ENCODE measurements at places on chromosomes 1 and 21.

- DNase-seq: no peak
Observed at GRCh38 chr21:15151385-15152103, 86.7 kb upstream of the NRIP1 start.

DNA sequence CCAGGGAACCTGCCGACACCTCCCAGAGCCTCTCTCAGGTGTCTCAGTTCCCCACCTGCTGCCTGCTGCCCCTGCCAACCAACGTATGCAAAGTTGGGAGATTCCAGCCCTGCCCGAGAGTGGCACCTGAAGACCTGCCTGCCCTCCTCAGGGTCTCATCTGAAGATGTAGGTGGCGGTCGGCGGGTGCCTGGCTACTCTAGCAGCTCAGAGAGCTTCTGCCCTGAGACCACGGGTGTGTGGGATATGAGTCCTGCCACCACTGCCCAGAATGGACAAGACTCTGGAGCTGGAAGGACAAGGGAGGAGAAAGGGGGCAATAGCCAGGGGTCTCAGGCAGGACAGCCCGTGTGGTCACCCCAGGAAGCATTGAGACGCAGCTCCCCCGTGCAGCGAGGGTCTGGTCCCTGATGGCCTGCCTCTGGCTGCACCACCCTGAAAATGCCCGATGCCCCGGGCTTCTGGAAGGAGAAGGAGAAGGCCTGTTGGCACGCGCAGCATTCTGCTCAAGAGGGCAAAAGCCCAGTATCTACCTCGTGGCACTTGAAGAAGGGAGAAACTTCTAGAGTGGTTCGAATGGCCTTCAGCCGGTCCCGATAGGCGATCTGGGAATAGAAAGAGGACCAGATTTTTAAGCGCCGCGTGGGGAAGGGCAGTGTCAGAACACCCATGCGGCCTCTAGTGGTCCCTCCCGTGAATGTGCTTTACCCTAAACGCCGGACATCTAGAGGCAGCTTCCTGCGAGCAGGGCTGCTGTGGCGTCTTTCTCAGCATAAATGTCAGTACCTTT lies 88.8 kb downstream of the STUM start:
- peak; percentile 61 for DNase-seq

DNA sequence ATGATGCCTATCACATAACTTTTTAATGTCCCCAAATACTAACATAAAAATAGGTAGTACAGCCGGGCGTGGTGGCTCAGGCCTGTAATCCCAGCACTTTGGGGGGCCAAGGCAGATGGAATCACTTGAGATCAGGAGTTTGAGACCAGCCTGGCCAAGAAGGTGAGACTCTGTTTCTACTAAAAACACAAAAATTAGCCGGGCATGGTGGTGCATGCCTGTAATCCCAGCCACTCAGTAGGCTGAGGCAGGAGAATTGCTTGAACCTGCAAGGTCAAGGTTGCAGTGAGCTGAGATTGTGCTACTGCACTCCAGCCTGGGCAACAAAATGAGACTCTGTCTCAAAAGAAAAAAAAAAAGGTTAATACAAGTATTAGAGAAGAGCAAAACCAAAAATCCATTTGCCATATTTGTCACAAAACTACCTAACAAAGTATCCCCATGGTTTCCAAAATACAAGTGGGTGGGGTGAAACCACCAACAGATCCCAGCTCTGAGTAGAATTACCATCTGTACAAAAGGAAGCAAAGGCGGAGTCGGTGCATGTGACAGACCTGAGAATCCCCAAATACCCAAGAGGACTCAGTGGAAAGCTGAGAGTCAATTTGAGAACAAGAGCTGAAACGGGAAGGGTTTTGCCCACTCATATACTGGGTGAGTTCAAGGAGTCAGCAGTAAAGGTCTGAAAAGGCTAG lies 113.2 kb downstream of the TOMM20 start:
- DNase-seq: no peak

GRCh38 chr1:96510391-96510790 lies 211.2 kb upstream of the PTBP2 start:
- no peak for DNase-seq

GRCh38 chr1:7117399-7118281 lies 332.4 kb downstream of the CAMTA1 start:
- DNase-seq: peak; percentile 70

DNA sequence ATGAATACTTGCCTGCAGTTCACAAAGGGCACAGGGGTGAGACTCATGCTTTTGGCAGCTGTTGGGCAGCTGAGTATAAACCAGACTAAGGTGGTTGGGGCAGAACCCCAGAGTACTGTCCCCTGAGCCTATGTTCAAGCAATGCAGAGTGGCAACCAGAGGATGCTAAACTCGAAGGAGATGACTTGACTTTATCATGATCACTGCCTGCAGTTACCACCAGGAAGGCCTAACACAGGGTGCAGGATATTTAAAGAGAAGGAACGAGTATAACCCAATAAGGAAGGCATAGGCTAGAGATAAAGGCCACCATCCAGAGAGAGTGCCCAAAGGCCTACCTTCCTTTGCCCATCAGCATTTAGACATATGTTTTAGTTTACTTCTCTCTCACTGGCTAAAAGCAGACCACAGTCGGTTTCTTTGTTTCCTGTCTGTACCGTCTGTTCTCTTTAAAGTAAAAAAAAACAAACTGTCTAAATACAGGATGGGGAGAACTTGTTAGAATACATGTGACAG lies 83.3 kb downstream of the MPZL1 start:
- DNase-seq: no peak

GRCh38 chr21:18117176-18117575 lies 127.5 kb upstream of the CHODL start:
- no peak for DNase-seq
